ENCODE measurements at places on chromosomes 4 and X.

DNA sequence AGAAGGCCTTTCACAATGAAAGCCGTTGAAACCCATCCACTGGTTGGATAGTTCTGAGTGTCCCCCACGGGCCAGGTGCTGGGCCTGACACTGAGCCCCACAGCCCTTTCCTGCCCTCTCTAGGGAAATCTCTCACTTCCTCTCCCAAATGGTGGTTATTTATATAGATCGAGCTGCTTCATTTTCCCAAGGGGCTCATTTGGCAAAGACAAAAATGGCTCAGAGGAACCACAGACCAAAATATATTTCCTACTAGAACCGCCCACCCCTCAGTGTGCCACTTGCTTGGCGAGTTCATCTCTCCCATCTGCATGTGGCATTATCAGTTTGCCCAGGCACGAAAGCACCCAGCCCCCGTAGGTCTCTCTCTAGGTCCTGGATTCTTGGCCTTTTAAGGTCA is 53.3 kb upstream of the STIM2 start:
- DNase-seq: no peak

- no peak for DNase-seq
These were observed 87.4 kb downstream of the FAM9B start for GRCh38 chrX:8946563-8946962.

DNA sequence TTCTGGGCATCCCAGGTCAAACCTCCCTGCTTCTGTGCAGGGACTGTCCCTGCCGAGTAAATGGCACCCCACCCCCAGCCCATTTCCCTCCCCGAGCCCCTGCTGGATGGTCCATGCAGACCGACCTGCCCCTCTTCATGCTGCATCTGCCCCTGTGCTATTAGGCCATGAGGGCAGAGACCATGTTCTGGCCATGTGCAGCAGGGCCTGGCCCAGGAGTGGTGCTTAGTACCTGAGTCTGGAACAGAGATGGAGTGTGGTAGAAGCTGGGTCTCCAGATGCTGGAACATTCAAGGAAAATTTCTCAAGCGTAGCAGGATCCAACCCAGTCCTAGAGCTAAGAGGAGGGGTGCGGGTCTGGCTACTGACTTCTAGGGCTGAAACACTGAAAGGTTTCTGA is 15.3 kb upstream of the UBA1 start:
- no peak for DNase-seq

GRCh38 chrX:154502098-154502497 is 11.7 kb upstream of the SLC10A3 start:
- DNase-seq: no peak

DNA sequence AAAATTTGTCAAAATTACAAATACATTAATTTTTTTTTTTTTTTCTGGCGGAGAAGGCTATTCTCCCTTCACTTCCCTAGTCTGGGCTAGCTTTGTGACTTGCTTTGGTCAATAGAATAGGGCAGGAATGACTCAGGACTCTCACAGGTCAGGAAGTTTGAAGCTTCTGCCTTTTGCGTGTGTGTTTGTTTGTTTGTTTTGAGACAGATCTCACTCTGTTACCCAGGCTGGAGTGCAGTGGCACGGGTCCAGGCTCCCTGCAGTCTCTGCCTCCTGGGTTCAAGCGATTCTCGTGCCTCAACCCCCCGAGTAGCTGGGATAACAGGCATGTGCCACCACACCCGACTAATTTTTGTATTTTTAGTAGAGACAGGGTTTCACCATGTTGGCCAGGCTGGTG is 55.9 kb upstream of the USP9X start:
- no peak for DNase-seq

- DNase-seq: no peak
These were observed 417.9 kb upstream of the AGA start for GRCh38 chr4:177860171-177860570.

- no peak for DNase-seq
These were observed 54.2 kb upstream of the GRID2 start for GRCh38 chr4:92249541-92249940.

GRCh38 chr4:110641218-110641617 is 18.3 kb upstream of the PITX2 start:
- DNase-seq: no peak

- no peak for DNase-seq
These were observed 9.0 kb upstream of the CD99L2 start for GRCh38 chrX:150907474-150907873.

- peak; percentile 15 for DNase-seq
These were observed 254.4 kb upstream of the CXXC4 start for GRCh38 chr4:104749062-104749461.

- DNase-seq: no peak
These were observed 170.5 kb upstream of the NOCT start for GRCh38 chr4:138845054-138845453.

- DNase-seq: no peak
These were observed 1.4 kb downstream of the COQ2 start for GRCh38 chr4:83283181-83283580.

- no peak for DNase-seq
These were observed 7.1 kb downstream of the IGFBP7 start for GRCh38 chr4:57103051-57103450.

Measured in foreskin keratinocyte (primary cell).